ENCODE measurements at places on chromosomes 3 and 15.

DNA sequence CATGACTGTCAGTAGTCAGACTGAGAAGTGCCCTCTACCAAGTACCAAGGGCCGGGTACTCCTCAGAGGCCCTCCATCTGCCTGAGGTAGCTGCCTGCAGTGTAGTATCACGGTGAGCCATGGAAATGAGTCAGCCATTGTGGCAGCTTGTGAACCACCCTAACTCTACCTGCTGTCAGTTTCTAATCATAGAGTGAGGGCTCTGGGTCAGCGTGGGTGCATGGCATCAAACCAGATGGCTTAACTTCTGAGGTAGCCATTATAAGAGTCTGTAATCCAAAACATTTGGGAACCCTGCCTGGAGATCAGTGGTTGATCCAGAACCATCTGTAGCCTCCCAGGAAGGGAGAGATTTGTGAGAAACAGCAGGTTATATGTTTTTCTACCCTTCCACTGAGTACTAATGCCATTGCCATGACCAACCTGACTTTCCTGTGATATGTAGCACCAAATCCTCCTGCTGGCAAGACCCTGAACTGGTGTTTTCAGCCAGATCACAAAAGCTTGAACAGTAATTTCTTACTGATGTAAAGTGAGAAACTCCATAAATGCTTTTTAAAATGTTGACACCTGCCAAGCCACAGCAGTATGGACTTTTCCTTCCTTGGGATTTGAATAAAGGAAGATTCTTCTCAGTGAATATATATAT, 38.9 kb downstream of the ABHD2 start:
- no peak for DNase-seq

DNA sequence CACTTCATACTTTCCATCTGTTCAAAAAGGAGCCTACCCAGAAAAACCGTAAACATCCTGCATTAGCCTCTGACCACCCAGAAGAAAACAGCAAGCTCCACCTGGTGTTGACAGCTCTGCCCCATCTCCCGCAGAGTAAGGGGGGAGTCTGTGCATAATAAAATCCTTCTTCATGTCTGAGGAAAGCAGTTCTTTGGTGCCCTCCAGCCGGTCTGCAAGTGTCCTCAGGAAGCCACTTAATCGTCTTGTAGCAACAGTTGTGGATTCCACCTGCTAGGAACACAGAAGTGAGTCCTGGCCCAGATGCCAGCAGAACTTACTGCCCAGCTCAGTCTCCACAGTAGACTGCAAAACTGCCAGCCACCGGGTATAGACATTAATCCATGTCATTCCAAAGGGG, 22.5 kb downstream of the RIOX2 start:
- DNase-seq, result no peak

- no peak for DNase-seq
Measured at GRCh38 chr3:172175254-172175599, 135.8 kb downstream of the FNDC3B start.

DNA sequence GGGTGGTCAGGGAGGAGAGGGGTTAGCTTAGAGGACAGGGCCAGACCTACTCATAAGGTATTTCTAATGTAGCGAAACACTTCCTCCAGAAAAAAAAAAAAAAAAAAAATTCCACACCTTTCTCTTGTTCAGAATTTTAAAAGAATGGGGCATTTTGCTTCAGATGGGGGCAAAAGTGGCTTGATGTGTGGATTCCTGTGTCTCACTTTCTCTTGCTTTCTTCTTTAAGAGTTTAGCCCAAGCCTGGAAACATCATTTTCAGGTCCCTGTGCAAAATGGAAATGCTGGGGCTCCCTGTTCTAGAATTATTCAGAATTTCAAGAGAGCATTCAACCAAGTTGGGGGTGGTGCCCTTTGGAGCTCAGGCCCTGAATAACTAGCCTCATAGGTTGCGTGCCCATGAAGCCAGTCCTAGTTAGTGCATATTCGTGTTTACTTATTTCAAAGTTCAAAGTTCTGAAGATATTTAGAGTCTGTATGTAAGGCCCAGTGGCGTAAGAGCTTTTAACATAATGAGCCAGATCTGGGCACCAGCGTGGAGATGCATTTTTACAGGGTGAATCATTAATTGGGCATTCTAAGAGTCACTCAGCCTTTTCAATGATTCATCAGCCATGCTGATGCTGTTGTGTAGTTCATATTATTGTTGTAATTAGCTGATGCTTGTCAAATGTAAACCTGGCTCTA, 104.5 kb downstream of the RPLP1 start:
- DNase-seq, result peak; percentile 91

DNA sequence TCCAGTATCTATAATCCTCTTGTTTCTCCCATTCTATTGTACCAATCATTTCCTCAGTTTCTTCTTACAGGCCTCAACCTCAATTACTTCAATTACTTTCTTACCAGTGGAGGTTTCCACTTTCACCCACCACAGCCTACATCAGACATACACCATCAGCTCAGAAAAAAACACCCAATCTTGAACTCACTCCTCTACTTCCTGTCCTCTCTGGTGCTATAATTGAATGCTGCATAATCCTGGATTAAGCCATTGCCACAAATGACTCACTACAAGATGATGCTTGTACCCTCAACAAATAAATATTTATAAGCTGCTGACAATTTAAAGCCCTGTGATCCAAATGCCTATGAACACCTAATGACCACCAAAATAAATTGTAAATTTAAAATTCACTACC, 18.5 kb downstream of the RYK start:
- no peak for DNase-seq

DNA sequence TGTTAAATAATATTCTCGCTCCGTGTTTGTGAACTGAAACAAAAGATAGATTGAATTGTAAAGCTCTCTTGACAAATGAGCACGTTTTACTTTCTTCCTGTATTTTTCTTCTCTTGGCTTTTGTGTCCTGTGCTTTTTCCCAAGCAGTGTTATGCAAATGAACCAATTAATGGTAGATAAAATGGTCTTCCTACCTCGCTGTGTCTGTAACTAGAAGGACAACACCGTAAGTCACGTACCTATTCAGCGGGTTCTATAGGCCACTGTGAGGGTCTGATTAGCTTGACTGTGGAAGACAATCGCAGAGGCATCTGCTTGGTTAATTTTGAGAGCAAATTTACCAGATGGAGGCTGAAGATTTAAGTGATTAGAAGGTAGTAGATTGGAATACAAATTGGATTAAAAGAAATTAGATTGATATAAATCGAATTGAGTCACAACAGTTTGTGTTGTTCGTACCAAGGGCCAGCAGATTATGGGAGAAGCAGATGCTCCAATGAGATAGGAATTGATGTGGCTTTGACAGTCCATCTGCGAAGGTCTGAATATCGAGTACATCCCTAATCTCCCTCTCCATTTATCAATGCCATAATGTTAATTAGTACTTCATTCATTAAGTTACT, 40.2 kb downstream of the ROBO2 start:
- DNase-seq, result no peak

DNA sequence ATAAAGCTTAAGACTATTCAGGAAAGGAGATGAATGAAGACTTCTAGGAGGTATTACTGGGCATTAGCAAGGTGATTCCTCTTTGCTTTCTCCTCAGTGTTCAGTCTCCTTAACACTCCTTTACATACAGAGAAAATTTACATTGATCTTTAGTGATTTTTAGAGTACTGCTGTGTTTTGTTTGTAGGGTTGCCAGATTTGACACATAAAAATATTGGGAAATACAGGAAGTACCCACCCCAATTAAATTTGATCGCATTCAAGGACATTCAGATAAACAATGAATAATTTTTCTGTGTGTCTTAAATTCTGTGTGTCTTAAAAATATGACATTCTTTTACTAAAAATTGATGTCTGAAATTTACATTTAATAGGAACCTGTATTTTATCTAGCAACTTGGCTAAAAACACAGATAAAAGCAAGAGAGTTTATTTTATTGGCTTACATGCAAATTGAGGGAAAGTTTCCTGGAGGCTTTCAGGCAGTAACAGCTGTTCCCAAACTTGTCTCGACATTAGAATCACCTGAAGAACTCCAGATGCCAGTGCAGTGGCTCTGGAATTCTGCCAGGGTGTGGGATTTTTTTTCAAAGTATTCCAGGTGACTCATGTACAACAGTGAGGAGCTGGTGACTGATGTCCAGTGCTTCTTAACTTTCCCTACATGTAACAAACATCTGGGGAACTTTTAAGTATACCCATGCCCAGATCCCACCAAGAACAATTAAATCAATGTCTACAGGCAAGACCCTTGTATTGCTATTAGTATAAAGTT, 23.4 kb upstream of the PLOD2 start:
- DNase-seq, result no peak

GRCh38 chr15:34365091-34365825, 1.7 kb downstream of the LPCAT4 start:
- DNase-seq, result no peak

DNA sequence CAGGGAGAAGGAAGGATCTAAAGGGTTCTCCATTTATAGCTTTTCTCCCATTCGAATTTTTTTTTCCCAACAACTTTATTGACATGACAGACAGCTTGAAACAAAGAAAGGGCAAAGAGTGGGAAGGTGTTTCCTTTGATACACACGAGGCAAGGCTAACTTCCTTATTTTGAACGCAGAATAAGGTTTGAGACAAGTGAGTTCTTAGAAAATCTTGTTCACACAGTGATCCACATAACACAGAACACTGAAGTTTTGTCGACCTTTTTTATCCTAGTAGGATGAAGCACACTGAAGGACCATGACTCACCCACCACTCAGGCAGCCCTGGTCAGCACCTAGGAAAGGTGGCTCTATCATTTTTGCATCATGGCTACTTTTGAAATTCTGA, 425.8 kb upstream of the MDFIC2 start:
- no peak for DNase-seq

DNA sequence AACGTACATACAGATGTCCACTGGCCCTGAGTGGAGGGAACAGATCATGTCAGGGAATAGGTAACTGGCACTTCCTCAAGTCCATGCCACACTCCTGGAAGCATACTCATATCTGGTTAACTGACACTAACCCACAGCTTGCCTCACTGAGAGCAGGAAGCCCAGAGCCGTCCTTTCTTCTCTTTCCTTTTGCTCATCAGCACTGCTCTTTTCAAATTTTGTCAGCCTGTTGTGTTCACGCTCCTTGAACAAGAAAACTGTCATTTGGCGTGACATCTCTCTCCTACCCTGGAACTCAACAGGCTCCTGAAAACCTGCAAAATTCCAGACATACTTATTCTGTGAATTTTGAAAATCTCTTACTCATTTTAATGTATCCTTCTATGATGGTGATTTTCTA, 360.2 kb downstream of the MAGI1 start:
- DNase-seq, result no peak

Measured in kidney epithelial cell (primary cell).